PC-3 (cell line): ENCODE measurements at places on chromosomes 1 and 21. TPM values are rescaled to one million over a fixed set of nuclear protein-coding genes. Genes with fewer than 3 reads are reported as not detected.

The HAO2 gene
- not detected in 2 replicates for total RNA-seq

The AADACL3 gene
- total RNA-seq, result not detected in 2 replicates

The VTCN1 gene
- total RNA-seq, result 0.12 TPM in 1 of 2 replicates, not detected in the other

DNA sequence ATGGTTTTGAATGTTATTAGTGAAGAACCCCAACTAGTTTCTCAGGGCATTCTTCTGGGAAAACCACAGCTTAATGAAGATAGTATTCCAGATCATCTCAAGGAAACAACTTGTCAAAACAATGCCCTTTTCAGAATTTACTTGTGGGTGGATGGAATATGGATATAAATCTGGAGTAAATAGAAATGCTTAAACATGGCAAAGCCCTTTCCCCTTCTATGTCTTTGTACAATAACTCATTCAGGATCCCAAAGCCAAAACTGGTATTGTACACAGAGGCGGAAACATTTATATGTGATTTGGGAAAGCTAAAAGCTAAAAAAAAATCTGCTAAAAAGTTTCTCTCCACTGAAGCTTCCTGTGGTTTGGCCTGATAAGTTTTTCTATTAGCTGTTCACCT, 55.5 kb upstream of the RGS5 start:
- no peak overlapping the region for H3K4me3 ChIP-seq
- no peaks in the 10 kb centered on the region for H3K36me3 ChIP-seq
- DNase-seq, result peak; percentile 71
- H3K27ac ChIP-seq, result peak overlapping the region; percentile 69
- H3K4me1 ChIP-seq, result peaks cover 15% of the 10 kb centered on the region
- H3K27me3 ChIP-seq, result no peaks in the 10 kb centered on the region

DNA sequence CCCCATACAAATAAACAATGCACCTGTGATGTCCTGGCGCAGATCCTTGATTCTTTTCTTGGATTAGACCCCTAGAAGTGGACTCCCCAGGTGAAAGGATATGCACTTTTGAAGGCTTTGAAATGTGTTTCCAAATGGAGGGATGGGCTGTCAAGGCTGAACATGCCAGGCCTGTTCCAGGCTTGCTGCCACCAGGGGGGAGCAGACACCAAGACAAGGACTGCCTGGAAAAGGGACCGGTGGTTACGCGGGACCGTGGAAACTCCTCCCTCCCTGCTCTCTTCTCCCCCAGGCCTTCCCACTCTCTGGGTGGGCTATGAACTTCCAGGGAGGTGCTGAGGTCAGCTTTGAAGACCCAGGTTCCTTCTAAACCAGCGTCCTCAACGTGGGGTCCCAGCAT, 12.7 kb downstream of the C1QB start:
- H3K36me3 ChIP-seq, result no peaks in the 10 kb centered on the region
- H3K4me3 ChIP-seq, result no peak overlapping the region
- H3K27me3 ChIP-seq, result peaks cover 16% of the 10 kb centered on the region
- peak; percentile 42 for DNase-seq
- no peak overlapping the region for H3K27ac ChIP-seq

DNA sequence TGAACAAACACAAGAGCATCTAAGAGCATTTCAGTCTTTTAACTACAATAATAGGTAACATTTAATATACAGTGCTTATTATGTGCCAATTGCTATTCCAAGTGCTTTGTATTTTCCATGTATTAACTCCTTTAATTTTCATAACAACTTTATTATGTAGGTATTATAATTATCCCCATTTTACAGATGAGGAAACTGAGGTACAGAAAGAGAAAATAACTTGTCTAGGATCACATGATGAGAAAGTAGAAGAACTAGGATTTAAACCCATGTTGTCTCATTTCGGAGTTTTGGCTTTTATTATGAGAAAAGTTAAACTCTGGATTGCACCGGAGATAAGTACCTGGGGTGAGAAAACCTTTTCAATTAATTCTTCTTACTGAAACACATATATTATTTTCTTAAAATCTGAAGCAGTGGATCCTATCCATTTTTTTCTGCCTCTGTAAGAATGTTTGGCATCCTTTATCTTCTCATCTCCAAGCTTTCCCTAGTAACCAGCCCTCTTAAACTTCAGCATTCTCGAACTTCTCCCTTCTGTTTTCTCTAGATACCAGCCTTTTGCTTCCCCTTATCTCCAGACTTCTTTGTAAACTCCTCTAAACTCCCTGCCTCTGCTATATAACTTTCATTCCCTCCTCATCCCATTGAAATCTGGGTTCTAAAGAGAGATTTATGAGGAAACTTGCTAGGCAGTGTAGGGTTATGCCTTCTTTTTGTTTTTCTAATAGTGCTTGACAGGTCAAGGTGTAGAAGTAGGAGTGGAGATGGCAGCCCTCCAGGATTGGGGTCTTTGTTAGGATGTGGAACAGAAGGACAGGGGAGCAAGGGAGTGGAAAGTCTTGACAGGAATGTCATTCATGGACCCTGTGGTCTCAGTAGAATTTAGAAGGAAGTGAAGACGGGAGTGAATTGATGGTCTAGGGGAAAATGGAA, 28.3 kb downstream of the POU2F1 start:
- no peaks in the 10 kb centered on the region for H3K27me3 ChIP-seq
- H3K4me3 ChIP-seq, result no peak overlapping the region
- H3K4me1 ChIP-seq, result no peaks in the 10 kb centered on the region
- peaks cover 2% of the 10 kb centered on the region for H3K36me3 ChIP-seq

The ZMYND12 gene
- not detected in 2 replicates for total RNA-seq

The GBP4 gene
- total RNA-seq, result 0.07 and 0.86 TPM in 2 replicates

The NR0B2 gene
- not detected in 2 replicates for total RNA-seq

- no peaks in the 10 kb centered on the region for H3K36me3 ChIP-seq
- H3K4me3 ChIP-seq, result no peak overlapping the region
- no peak for DNase-seq
- peaks cover 34% of the 10 kb centered on the region for H3K27me3 ChIP-seq
These were observed 114.8 kb downstream of the BEND5 start for GRCh38 chr1:48661726-48662463.

The TMEM167B gene
- 21.0 and 27.7 TPM in 2 replicates for total RNA-seq

The ADGRL4 gene
- total RNA-seq, result not detected in 2 replicates

DNA sequence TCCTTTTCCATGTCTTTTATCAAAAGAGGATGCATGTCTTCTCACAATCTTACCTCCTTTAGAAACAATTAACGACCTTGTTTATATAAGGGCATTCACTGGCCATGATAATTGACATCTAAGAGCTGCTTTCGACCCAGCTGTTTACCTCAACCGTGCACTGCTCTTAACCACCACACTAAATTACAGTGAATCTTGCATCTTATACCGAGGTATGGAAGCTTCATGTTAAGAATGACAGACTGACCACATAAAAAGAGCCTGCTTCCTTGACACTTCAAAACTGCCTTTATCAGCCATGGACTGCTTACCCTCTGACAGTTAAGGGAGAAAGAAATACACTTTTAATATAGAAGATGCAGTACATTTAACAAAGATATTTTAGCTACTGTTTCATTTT, 301.7 kb upstream of the LYPLAL1 start:
- H3K27ac ChIP-seq, result no peak overlapping the region
- H3K4me1 ChIP-seq, result peaks cover 27% of the 10 kb centered on the region
- H3K36me3 ChIP-seq, result no peaks in the 10 kb centered on the region
- no peaks in the 10 kb centered on the region for H3K27me3 ChIP-seq
- H3K4me3 ChIP-seq, result no peak overlapping the region

DNA sequence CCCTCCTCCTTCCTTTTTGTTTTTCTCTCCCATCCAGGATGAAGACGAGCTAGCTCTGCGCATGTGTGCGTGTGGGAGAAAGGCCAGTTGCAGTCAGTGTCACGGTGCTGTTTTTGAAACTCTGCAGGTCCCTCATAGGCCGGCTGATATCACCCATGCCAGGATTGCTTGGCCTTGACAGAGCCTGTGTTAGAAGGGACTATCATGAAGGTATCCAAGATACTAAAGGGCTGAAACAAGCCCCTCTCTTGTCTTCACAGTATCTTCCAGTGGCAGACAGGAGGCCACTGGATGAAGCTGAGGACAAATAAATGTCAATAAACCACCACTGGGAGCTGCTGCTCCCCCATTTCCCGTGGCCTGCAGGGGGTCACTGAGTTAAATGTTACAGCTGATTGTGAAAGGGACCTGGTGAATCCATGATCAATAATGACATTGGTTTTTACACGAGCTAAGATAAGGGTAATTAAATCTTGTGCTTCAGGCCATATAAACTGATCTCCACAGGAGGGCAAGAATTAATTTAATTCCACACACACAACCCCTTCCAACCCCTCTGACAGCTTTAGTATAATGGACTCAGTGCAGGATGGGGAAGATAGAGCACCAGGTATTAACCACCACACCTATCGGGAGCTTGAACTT, 64.6 kb upstream of the TARBP1 start:
- no peak for DNase-seq
- no peaks in the 10 kb centered on the region for H3K27me3 ChIP-seq
- H3K4me3 ChIP-seq, result no peak overlapping the region
- H3K36me3 ChIP-seq, result no peaks in the 10 kb centered on the region

DNA sequence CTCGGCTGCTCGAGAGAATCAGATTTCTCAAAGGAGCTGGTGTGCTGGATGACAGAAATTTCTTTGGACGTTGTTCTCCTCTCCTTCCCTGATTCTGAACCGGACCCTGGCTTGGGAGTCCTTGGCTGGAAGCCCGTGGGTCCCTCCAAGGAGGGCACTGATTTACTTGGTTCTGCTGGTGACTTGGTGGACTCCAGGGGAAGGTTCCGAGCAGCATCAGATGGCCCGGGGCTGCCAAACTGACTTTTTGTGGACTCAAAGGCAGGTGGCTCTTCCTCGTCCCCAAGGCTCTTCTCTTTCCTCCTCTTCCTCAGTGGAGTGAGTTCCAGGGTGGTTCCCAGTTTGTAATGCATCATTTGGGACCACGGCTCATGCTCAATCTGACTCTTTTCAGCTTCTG, 97.9 kb upstream of the EDN2 start:
- H3K27ac ChIP-seq, result no peak overlapping the region
- no peaks in the 10 kb centered on the region for H3K27me3 ChIP-seq
- no peak overlapping the region for H3K4me3 ChIP-seq
- no peaks in the 10 kb centered on the region for H3K4me1 ChIP-seq
- DNase-seq, result no peak
- no peaks in the 10 kb centered on the region for H3K36me3 ChIP-seq

GRCh38 chr1:244056577-244056976, 5.5 kb downstream of the ZBTB18 start:
- H3K36me3 ChIP-seq, result no peaks in the 10 kb centered on the region; the same call in 1 of the 2 replicates
- no peaks in the 10 kb centered on the region for H3K27me3 ChIP-seq
- no peak overlapping the region for H3K27ac ChIP-seq
- H3K4me1 ChIP-seq, result peaks cover 2% of the 10 kb centered on the region; the same call in 1 of the 2 replicates
- DNase-seq, result no peak

The LMOD1 gene
- 0.06 and 0.07 TPM in 2 replicates for total RNA-seq

The TEX38 gene
- not detected in 2 replicates for total RNA-seq

DNA sequence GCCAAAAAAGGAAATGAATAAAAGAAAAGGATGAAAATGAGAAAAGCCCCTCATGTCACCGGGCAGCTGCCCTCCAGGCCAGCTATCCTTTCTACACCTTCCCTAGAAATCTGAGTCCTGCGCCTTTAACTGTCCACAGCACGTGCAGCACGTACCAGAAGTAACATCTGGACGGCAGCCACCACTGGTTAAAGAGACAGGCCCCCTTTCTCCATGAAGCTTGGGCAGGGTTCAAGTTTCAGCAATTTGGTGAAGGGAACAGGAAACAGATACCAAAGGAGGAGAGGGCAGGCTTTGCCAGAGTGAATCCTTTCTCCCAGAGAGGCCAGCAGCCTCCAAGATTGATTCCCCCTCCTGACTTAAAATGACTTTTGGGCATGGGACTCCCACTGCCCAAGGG, 3.6 kb upstream of the KIAA2013 start:
- no peaks in the 10 kb centered on the region for H3K27me3 ChIP-seq
- H3K36me3 ChIP-seq, result no peaks in the 10 kb centered on the region
- H3K4me1 ChIP-seq, result peaks cover 30% of the 10 kb centered on the region
- H3K4me3 ChIP-seq, result no peak overlapping the region
- DNase-seq, result peak; percentile 61
- H3K27ac ChIP-seq, result no peak overlapping the region

GRCh38 chr1:118931876-118932275, 56.3 kb downstream of the TBX15 start:
- DNase-seq, result no peak
- H3K27ac ChIP-seq, result no peak overlapping the region
- H3K4me1 ChIP-seq, result 0 out of 2 replicates have a peak, but pooled peaks cover 3% of the 10 kb centered on the region
